ENCODE measurements at places on chromosomes 16 and 17.

GRCh38 chr17:74117999-74118421 lies 85.5 kb upstream of the RPL38 start:
- no peak for DNase-seq

- no peak for DNase-seq
Observed at GRCh38 chr16:16093628-16094332, 129.5 kb downstream of the ABCC6 start.

- DNase-seq = no peak
Observed at GRCh38 chr17:53166731-53167130, 656.0 kb upstream of the KIF2B start.

DNA sequence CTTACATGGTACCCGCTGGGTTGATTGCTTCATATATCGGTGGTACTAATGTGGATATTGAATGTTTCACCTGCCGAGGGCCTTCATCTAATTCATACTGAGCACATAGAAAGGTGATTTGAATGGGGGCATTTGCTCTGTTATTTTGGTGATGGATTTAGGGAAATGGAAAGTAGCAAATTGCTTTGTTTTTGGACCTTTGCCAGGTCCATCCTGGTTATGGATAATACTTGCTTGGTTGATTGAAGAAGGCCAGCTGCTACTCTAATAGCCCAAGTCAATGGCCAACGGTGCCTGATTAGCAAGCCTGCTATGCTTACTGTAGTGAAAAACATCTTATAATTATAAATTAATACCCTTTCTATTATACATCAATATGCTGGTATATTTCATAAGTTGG lies 253.6 kb downstream of the CDH13 start:
- DNase-seq = no peak

DNA sequence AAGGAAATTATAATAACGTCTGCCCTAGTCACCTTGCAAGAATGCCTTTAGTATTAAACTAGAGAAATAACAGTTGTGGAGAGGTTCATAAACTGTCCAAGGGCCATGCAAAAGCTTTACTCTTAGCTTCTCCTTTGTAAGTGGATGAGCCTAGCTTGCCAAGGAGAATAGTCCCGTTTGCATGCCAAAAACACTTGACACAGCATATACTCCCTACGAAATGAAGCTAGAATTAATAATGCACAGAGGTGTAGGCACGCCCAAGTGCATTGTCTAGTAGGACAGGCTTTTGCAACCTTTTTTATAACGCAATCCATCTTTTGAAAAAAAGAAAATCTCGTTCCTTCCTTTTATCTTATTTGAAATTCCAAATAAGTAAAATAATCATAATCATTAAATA lies 12.8 kb upstream of the CDRT4 start:
- DNase-seq = no peak

DNA sequence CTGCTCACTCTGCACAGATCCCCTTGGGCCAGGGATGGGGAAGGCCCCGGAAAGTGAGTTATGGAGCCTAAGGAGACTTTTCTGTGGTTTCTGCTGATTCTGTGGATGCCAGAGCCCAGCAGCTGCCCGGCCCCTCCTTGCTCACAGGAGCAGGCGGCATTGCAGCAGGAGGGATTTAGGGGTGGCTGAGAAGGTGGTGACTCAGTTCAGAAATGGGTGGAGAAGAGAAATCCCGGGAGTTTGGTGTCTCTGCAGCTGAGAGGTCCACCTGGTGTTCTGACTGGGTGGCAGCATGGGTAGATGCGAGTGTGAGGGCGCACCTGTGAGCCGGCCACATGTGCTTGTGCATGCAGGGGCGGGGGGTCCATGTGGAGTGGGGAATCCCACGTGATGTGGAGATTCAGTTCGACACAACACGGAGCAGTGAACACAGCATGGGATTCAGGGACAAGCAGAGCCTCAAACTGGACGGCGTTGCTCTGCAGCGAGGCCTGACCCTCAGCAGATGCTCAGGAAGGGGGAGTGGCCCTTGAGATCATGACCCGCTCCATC lies 16.0 kb upstream of the SPPL2C start:
- no peak for DNase-seq

All from stimulated activated CD4-positive, alpha-beta T cell treated with anti-CD3 and anti-CD28 coated beads, Interleukin-12 subunit alpha, Interleukin-12 subunit beta, amount 100 ng/mL, for 24 hours (primary cell).